ENCODE measurements at places on chromosomes 5 and 9. TPM values are rescaled to one million over a fixed set of nuclear protein-coding genes. Genes with fewer than 3 reads are reported as not detected.

Gene CAMK4
- 1.1 TPM for total RNA-seq

Gene NR5A1
- not detected for total RNA-seq

Gene F2RL1
- total RNA-seq = 12.6 TPM

Gene ADAMTSL2
- total RNA-seq = 2.8 TPM

Gene SPINK1
- total RNA-seq = not detected

Gene HBEGF
- total RNA-seq = 1.3 TPM

Gene GNA14
- total RNA-seq = 0.09 TPM

Gene RMRP
- 12,356 TPM for total RNA-seq

Gene PKD2L2
- total RNA-seq = not detected

Gene LRRC8A
- total RNA-seq = 21.3 TPM

Gene FABP6
- not detected for total RNA-seq

Gene TNC
- total RNA-seq = 1.2 TPM

Gene ADAMTS12
- 39.5 TPM for total RNA-seq

Gene ORM2
- not detected for total RNA-seq

Gene DCTN3
- 129 TPM for total RNA-seq

Gene GRIN1
- not detected for total RNA-seq

Gene ANKRD20A1
- not detected for total RNA-seq

Gene ABO
- not detected for total RNA-seq

Gene PCDHA3
- total RNA-seq = not detected

Gene GRXCR2
- total RNA-seq = not detected

Gene ADRB2
- total RNA-seq = 0.23 TPM

Gene C1QTNF3
- 1.1 TPM for total RNA-seq

Gene PCDHGB7
- total RNA-seq = 12.5 TPM

Gene PCDHB11
- not detected for total RNA-seq

Gene ARHGEF37
- total RNA-seq = 3.2 TPM

Gene MZB1
- not detected for total RNA-seq

Gene LRRC70
- total RNA-seq = 0.51 TPM

Gene PCDHA7
- total RNA-seq = 0.09 TPM

Gene GARIN3
- total RNA-seq = not detected

Gene SHOC1
- total RNA-seq = not detected

Gene FAM153A
- total RNA-seq = not detected

Gene TNFSF8
- not detected for total RNA-seq

Gene CCNO
- total RNA-seq = not detected

Gene TPM2
- total RNA-seq = 655 TPM

Gene ALDH7A1
- total RNA-seq = 24.3 TPM

Gene C9orf85
- 10.6 TPM for total RNA-seq

Gene C5orf58
- total RNA-seq = not detected

Gene ARHGEF28
- 7.9 TPM for total RNA-seq

Measured in pericardium fibroblast (primary cell).